ENCODE measurements at places on chromosomes 4 and X.

DNA sequence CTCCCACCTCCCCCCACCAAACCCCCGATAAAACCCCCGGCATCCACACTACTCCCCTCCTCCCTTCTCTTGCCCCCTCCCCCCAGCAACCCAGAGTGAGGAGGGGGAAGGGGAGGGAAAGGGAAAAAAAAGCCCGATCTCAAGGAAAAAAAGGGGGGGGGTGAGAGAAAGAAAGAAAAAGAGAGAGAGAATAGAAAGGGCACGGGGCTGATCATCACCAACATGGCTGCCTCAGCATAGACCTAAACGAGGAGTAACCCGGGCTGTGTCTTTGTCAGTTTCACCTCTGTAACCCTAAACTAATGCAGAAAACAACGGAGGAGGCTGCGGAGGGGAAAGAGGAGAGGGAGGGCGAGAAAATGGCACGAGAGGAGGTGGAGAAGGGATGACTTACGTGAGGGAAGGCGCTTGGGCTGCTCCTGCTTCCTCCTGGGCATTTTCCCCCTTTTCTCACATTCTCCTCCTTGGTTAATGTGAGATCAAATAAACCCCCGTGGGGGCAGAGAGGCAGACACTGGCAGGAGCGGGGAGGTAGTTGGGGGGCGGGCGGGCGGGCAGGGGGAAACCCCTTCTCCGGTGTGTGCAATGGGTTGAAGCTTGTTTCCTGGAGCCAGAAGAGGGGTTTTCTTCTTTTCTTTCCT lies 532 bp downstream of the ZNF827 start:
- DNase-seq = peak; percentile 40

DNA sequence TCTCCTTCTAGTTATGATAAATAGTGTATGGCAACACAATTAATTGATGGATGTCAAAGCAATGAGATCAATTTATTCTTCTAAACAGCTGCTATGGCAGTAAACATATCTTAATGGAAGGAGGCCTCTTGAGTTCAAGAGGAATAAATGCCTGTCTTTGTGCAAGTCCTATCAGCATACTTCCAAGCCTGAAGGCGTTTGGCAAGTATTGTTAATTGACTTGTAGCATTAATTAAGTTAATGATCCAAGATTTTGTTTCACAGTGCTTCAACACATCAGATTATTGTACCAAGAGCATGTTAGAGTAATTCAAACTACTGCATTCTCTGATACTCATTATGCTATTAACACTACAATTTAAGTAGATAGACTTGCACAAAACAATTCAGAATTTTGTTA lies 144.8 kb downstream of the FAT4 start:
- no peak for DNase-seq

- no peak for DNase-seq
These were observed 141.0 kb downstream of the IL1RAPL2 start for GRCh38 chrX:104707042-104707441.

GRCh38 chr4:159420162-159421057 lies 317.5 kb downstream of the RAPGEF2 start:
- DNase-seq = no peak

GRCh38 chr4:90081432-90082144 lies 45.6 kb upstream of the CCSER1 start:
- DNase-seq = no peak

DNA sequence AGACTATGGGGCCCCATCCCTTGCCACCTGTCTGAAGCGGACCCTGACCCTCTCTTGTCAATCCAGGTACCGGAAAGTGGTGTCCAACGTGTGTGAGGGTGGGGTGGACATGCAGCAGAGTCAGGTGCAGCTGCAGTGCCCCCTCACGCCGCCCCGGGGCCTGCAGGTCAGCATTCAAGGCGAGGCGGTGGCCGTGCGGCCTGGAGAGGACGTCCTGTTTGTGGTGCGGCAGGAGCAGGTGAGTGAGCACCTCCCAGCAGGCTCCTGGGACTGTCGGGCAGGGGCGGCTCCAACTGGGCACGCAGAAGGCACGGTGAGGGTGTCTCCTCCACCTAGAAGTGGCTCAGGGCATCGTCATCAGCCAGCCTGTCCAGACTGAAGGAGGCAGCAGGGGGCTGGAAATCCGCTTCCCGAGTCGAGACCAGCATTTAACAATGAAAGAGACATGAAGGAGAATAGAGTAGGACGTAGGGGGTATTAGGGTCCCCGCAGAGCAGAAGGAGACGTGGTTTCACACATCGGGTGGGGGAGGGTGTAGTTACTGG lies 221.6 kb downstream of the AFAP1 start:
- no peak for DNase-seq

- peak; percentile 86 for DNase-seq
These were observed 12.3 kb downstream of the PDGFC start for GRCh38 chr4:156959298-156959702.

GRCh38 chr4:64266263-64266662 lies 143.0 kb downstream of the TECRL start:
- no peak for DNase-seq

DNA sequence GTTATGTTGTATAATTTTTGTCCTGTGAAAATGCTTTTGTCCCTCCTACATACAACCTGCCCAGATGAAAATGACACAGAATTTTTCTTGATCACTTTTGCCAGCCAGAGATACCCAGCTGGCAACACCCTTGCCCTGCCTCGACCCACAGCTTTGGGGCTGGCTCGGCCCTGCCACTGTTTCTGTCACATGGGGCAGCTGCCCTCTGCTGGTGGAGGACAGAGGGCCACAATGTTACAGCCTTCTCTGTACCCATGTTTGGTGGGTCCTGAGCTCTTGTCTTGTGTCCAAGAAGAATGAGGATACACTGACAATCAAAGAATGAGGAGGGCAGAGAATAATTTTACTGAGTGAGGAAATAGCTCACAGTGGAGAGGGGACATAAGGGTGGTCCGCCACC lies 31.1 kb downstream of the BMP15 start:
- DNase-seq = no peak

- no peak for DNase-seq
These were observed 38.7 kb upstream of the KCTD8 start for GRCh38 chr4:44487341-44487740.

GRCh38 chrX:16848541-16848940 lies 21.6 kb downstream of the RBBP7 start:
- DNase-seq = no peak

DNA sequence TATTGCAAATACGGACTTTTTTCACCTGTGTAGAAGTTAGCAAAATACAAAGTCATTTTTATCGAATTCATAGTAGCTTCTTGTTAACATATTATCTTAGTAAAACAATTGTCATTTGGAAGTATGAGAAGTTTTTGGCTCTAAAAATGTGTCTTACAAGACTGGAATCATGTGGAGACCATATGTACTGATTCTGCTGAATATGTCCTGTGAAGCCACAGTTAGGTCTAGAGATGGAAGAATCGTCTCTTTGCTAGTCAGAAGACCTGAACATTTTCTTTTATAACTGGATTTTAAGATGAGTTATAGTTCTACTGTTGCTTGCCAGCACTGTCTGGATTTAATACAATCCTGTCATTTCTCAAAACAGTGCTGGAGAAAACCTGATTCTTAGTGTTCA lies 29.0 kb downstream of the TMEM165 start:
- DNase-seq = no peak

DNA sequence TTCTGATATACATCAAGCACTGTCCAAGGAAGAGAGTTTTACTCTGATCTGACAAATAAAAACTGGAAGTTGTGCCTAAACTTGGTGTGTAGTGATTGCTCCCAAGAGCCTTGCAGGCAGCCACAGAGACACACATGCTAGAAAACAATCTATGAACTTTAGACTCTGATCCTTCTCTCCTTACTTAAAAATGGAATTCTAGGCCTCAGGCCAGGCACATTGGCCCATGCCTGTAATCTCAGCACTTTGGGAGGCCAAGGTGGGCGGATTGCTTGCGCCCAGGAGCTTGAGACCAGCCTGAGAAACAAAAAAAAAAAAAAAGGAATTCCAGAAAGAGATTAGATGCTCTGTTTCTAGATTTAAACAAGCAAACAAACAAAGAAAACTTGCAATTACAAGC lies 45.6 kb upstream of the S100G start:
- DNase-seq = no peak

- peak; percentile 22 for DNase-seq
These were observed 183.7 kb downstream of the FBXW7 start for GRCh38 chr4:152352215-152352614.

DNA sequence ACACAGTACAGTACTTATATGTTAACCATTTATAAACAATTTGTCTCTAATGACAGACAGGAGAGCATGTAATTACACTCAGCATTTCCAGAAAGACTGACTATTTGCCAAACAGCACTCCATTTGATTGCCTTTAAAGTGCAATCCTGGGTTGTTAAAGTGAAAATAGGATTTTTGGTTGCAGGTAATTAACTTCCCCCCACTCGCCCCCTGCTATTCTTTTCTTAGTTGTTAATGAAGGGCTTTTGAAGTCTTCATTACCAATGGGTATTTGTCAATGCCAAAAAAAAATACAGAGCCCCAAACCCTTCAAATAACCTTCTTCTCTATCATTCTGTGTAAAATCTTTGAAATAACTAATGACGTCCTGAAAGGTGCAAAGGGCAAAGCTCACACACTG lies 825.6 kb downstream of the STPG2 start:
- no peak for DNase-seq

GRCh38 chr4:176013476-176014247 lies 52.0 kb upstream of the WDR17 start:
- no peak for DNase-seq

- no peak for DNase-seq
These were observed 171.7 kb downstream of the STK32B start for GRCh38 chr4:5222951-5223350.

- no peak for DNase-seq
These were observed 55.8 kb downstream of the RGS12 start for GRCh38 chr4:3348621-3349020.

- DNase-seq = no peak
These were observed 221.0 kb upstream of the GPRIN3 start for GRCh38 chr4:89528526-89529133.

DNA sequence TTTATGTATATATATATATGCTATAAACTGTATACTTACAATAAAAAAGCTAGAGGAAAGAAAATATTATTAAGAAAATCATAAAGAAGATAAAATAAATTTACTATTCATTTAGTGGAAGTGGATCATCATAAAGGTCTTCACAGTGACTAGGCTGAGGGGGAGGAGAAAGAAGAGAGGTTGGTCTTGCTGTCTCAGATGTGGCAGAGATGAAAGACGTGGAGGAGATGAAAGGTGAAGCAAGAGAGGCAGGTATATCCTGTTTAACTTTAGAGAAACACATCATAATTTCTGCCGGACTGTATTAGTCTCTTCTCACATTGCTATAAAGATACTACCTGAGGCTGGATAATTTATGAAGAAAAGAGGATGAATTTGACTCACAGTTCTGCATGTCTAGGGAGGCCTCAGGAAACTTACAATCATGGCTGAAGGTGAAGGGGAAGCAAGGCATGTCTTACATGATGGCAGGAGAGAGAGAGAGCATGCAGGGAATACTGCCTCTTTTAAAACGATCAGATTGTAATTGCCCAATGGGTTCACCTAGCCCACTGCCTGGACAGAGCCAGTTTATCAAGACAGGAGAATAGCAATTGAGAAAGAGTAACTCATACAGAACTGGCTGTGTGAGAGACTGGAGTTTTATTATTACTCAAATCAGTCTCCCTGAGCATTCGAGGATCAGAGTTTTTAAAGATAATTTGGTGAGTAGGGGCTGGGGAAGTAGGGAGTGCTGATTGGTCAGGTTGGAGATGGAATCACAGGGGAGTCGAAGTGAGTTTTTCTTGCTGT lies 22.1 kb upstream of the RRAGB start:
- DNase-seq = no peak

DNA sequence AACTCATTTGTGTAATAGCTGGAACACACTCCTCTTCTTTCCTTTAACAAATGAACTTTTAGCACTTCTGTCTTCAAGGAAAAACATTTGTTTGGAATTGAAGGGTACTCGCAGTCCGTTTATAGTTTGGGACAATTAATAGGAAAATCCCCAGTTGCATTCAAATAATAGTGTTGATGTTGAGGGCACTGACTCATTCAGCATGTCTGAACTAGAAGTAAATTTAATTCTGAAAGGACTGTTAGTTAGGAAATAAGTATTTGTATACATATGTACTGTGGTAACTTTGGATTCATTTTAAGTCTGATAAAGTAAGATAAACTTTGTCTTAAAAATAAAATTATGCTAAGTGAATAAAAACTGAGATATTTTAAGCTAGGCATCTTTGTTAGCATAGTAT lies 27.2 kb downstream of the FAM199X start:
- DNase-seq = peak; percentile 17

- no peak for DNase-seq
These were observed at the start of gene SMPX for GRCh38 chrX:21757960-21758359. SMPX (minus strand) TSS chrX:21758116; CDS start chrX:21754290, 3,826 bp downstream.

DNA sequence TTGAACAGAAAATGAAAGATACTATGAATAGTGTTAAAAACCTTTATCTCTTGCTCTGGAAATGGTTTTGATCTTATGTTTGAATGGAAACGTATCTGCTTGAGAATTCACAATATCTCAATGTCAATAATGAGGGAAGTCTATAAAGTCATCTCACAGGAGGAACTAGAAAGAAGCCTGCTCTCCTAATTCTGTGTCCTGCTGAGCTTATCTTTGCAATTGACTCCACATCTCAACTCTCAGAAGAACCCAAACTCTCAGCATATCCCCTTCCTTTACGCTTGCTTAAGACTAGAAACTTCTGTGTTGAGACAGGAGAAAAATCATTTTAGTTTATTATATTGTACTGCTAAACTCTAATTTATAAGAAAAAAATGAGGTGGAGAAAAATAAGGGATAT lies 8.3 kb upstream of the PF4V1 start:
- no peak for DNase-seq

GRCh38 chr4:56316011-56316650 lies 71.2 kb downstream of the AASDH start:
- DNase-seq = no peak

GRCh38 chr4:40058854-40059253 lies 2.2 kb downstream of the N4BP2 start:
- no peak for DNase-seq

DNA sequence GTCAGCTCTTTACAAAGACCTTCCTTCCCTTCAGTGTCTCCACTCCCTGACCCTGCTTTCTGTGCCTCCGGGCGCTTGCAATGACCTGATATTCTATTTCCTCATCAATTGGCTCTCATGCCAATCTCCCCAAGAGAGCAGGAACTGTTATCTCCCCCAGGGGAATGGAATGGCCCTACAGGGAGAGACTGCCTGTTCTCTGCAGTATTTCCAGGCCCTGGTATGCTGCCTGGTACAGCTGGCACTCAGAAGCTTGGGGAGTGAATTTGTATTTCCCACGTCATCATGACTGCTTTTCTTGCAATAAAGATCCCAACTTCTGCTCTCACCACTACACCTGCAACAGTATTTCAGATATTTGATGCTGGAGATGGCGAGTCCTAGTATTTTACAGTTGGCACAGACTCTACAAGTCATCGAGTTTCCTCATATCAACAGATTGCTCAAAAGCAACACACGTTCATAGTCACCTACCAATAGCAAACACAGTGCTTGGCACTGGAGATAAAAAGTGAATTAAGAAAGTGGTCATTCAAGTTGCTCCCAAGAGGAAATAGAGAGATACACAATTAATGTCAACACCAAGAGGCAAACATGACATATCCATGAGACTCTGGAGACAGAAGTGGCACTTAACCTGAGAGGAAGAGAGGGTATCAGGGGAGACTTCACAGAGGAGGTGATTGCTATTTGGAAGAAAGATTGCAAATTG lies 90.5 kb upstream of the EGFL6 start:
- no peak for DNase-seq

GRCh38 chr4:130029442-130029841 lies 933.5 kb downstream of the C4orf33 start:
- no peak for DNase-seq

GRCh38 chr4:74266081-74266480 lies 42.2 kb upstream of the EPGN start:
- DNase-seq = peak; percentile 11
